NCI-H2171 (cell line): ENCODE measurements at places on chromosomes 5 and 9.

DNA sequence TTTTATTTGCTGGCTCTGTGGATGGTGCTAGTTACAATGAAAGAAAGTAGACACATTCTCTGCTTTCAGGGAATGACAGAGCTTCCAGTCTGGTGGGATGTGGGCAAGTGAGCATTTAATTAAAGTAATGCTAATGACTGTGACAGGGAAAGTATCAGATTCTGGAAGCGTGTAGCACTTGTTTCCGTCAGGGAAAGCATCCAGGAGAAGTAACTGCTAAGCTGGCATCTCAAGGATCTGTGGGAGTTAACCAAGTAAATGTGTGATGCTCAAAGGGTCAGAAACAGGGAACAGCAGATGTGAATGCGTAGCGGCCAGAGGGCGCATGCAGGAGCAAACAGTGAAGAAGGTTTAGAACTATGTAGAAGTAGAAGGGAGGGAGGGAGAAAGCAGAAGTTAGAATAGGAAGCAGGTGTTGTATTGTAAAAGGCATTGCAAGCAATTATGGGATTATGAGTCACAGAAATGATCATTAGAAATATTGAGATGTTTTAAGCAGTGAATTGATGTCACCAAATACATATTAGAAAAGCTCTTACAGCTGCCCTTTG lies 12.2 kb downstream of the KLHL9 start:
- DNase-seq = no peak

DNA sequence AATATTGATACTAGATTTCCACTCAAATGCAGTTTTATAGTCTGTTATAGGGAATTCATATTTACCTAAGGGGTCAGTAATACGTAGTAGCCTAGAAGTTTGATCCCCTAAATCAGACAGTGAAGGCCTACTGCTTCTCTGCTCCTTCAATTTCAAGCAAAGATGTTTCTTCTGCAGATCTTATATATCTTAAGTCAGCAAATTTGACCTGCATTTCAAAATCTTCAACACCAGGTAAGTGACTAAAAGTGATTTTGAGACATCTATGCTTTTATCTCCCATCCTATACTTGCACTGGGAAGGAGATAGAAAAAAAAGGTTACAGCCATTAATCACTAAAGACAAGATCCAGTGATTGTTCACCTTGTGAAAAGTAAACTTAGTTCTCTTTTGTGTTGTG lies 363.9 kb downstream of the PTPRD start:
- DNase-seq = no peak

GRCh38 chr9:72494051-72494450 lies 27.4 kb upstream of the TMC1 start:
- no peak for DNase-seq

- no peak for DNase-seq
Measured at GRCh38 chr5:51395245-51395644, 12.0 kb downstream of the ISL1 start.

- DNase-seq = no peak
Measured at GRCh38 chr9:22682961-22683699, 236.5 kb downstream of the DMRTA1 start.

DNA sequence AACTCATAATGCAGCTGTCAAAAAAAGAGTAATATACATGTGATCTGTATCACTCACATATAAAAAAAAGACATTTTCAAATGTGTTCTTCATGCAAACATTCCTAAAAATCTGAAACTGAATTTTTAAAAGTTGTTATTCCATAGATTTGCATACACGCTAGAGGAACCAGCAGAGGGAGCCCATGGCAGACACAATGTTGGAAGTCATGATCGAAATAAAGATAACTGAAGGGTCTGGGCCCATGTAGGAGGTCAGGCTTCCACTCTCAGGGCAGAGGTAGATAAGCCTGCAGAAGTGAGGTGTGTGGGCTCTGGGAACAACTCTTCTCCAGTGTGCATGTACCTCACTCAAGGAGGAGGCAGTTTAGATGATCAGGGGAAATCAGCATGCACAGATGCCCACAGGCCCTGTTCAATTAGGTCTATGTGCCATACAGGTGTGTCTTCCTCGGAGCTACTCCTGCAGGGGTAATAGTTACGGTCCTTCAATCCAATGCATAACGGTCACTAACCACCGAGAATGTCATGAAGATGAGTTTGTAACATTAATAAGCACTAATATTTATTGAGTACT lies 208.6 kb downstream of the EPB41L4A start:
- DNase-seq = no peak

GRCh38 chr5:179343719-179344430 lies 1.4 kb downstream of the ADAMTS2 start:
- DNase-seq = peak; percentile 51

DNA sequence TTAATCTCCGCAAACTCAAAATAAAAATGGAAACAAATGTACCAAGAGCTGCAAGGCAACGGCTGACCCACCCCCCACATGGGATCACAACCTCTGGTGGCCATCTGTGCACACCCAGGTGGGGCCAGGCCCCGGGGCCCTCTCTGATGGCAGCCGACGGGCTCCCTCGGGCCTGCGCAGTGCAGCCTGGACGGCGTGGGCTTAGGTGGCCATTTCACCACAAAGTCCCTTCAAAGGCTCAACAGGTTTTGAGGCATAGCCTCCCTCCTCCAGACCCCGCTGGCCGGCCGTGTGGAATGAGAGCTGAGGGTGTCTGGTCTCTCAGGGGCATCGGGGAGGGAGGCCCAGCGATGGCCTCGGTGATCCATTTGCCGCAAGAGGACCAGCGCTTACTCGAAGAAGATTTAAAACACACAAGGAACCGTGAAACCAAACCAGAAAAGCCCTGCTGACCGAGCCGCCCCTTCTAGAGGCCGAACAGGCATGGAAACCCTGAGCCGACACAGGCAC lies 42.7 kb upstream of the CEP72 start:
- no peak for DNase-seq

DNA sequence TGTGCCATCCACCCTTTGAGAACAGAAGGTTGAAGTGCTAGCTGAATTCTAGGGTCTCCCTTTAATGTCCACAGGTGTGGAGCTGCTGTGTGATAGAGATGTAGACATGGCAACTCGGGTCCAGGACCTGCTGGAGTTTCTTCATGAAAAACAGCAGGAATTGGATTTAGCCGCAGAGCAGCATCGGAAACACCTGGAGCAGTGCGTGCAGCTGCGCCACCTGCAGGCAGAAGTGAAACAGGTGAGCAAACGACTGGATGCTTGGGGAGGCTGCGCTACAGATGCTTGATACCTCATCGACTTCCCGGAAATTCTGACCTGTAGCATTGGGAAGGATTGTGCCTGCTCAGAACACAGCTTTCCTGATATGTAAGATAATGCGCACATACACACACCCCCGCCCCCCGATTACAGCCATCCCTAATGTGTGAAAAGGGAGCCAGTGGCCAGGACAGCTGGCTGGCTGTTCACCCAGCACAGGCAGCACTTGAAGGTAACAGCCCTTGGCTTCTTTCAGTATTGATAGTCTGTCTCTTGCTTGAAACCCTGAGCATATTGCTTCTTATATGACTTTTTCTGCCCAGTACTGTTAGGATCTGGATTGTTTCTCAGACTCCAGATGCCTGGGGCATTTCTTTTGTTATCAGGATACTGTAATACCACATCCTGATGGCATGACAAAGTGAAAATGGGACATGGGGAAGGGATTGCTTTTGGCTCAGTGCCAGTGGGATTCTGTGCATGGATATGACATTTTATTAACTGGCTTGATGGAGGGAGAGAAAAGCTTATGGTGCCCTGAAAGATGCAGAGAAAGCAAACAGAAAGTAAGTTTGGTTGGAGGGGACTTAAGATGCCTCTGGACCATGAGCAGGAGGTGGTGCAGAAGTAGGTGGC lies 216.8 kb upstream of the OTULINL start:
- peak; percentile 49 for DNase-seq

- no peak for DNase-seq
Measured at GRCh38 chr5:149761461-149761860, 31.4 kb downstream of the PPARGC1B start.

DNA sequence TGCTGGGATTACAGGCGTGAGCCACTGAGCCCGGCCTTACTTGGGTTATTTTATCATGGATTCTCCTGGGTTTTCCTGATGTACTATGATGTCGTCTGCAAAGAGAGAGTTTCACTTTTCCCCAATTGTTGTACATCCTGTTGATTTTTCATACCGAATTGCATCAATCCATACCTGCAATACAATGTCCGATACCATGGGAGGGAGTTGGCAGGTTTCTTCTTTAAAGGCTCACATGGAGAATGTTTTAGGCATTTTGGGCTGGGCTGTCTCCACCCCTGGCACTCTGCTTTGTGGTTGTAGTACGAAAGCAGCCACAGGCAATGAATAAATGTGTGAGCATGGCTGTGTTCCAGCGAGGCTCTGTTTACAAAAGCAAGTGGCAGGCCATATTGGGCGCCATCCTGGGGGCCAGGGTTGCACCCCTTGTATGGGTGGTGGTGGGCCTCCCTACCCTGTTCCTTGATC lies 35.1 kb upstream of the EXOC3 start:
- DNase-seq = no peak

GRCh38 chr5:89733772-89734171 lies 675.8 kb downstream of the CETN3 start:
- no peak for DNase-seq

- no peak for DNase-seq
Measured at GRCh38 chr9:127763918-127764384, 14.5 kb downstream of the SH2D3C start.

- no peak for DNase-seq
Measured at GRCh38 chr5:72834924-72835323, 18.5 kb downstream of the TNPO1 start.

DNA sequence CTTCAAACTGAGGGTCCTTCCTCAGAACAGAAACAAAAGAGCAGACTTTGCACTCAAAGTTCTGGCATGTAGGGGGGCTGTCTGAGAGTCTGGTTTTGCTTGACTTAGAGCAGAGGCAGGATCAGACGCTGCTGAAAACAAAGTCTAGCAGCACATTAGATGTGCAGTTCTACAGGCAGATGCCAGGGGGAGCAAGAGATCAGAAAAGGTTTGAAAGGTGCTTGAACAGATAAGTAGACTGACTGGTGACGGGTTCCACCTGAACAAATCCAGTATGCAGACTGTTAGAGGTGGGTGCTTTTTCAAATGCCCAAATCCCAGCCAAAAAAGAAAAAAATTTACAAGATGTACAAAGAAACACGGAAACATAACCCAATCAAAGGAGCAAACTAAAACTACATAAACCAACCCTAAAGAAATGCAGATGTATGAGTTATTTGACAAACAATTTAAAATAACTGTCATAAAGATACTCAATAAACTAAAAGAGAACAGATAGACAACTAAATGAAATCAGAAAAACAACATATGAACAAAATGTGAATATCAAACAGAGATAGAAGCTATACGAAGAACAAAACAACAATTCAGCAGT lies 194.7 kb upstream of the FREM1 start:
- no peak for DNase-seq

GRCh38 chr5:15009420-15009819 lies 137.8 kb upstream of the ANKH start:
- peak; percentile 24 for DNase-seq
